ENCODE measurements at places on chromosomes 3 and 15.

GRCh38 chr3:38043486-38043885 is 4.5 kb downstream of the DLEC1 start:
- DNase-seq = no peak

- no peak for DNase-seq
Observed at GRCh38 chr3:158711886-158712285, 20.4 kb downstream of the RARRES1 start.

GRCh38 chr3:185733980-185734724 is 90.7 kb downstream of the IGF2BP2 start:
- peak; percentile 63 for DNase-seq

DNA sequence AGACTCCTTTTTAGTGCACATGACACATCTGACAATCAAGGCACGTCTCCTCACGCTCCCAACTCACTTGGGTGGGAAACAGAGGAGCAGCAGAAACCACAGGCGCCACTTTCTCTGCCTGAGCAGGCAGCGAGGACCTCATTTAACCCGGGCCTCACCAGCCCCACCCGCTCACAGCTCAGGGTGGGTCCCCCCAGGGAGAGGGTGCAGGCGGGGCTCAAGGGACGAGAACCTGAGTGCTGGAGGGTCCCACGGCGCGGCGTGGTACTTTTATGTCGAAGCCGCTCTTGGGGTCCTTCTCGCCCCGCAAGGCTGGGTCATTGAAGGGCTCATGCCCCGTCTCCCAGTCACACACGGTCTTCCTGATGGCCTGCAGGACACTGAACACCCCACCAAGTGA is 62.6 kb downstream of the CYFIP1 start:
- no peak for DNase-seq

DNA sequence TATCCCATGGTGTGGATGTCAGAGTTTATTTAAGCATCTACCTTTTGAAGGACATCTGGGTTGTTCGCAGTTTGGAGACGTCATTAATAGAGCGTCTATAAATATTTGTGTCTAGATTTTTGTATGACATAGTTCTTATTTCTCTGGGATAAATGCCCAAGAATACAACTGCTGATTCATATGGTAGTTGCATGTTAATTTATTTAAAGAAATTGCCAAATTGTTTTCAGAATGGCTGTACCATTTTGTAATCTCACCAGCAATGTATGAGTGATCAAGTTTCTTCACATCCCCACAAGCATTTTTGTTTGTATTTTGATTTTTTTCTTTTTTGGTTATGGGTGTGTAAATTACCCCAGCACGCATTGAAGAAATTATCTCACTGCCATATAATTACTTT is 656.9 kb downstream of the NTRK3 start:
- DNase-seq = no peak

- no peak for DNase-seq
Observed at GRCh38 chr3:124250053-124250452, 258.1 kb upstream of the ROPN1 start.

DNA sequence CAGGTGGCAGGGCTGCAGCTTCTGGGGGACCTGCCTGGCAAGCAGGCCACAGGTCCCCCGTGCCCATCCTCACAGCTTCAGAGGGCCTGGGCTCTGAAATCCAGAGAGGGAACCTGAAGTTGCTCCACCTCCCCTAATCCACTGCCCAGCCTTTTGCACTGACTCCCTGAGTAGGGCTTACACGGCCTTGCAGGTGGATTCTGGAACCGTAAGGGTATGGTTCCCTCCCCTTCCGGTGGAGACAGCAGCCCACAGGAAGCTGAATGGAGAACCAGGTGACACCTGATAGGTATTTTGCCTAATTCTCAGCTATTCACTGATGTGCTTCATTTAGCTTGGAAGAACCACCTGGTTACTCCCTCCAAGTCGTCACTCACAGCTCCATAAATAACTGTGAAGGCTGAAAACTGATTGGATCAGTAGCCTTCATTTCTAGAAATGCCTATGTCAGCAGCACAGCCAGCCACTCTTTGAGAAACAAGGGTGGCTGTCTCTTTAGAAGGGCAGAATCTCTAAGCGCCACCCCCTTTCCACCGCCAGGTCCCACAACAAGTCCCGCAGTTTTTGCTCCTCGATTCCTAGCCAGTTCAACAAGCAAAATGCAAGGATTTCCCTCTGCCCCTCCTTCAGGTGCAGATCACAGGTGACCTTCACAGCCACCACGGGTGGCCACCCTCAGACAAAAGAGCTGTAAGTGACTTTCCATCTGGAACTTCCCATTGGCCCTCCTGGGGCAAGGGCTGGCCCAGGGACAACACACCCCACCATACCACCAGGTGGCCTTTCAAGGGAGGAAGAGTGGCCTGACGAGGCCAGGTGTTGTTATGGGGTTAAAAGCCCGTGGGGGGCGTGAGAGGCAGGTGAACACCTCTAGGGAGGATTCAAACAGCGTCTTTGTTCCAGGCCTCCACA is 112.9 kb downstream of the SEC22A start:
- DNase-seq = no peak

GRCh38 chr3:17473761-17474160 is 268.7 kb downstream of the TBC1D5 start:
- DNase-seq = no peak

GRCh38 chr3:127115691-127116351 is 77.1 kb upstream of the PRR23E start:
- peak; percentile 50 for DNase-seq

DNA sequence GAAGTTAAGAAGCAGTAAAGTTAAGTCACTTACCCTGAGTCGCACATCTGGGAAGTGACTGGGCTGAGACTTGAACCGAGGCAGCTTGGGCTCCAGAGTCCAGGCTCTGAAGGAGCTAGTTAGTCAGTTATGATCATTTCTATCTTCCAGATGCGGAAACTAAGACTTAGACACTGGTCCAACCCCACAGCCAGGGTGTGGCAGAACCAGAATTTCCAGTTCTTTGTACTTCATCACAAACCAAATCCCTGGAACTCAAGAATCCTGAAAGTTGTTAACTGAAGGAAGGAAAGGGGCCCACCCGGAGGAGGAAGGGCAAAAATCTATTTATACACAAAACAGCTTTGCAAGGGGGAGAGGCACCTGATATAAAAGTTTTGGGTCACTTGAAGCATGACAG is 389.9 kb downstream of the SHQ1 start:
- DNase-seq = no peak

GRCh38 chr3:127658234-127658633 is 14.5 kb upstream of the ABTB1 start:
- DNase-seq = no peak

DNA sequence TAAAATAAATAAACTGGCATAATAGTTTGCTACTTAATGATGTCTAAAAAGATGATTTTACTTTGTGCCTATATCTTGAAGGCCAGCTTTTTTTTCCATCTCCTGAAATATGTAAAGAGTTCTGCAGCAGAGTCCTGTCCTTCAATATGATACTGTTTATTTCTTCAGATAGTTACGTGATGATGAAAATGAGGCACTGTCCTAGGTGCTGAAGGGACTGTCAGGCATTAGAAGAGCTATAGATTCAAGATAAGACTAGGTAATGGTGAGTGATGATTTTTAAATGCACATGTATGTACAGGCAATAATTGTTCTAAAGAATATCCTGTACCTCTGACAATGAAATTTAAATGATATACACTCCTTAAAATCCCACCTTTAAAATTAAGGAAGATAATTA is 326.9 kb upstream of the DNAJC19 start:
- DNase-seq = no peak

GRCh38 chr3:194315965-194316361 is 35.2 kb downstream of the CPN2 start:
- DNase-seq = no peak

- DNase-seq = no peak
Observed at GRCh38 chr15:77014132-77015081, 19.5 kb downstream of the PSTPIP1 start.

- DNase-seq = no peak
Observed at GRCh38 chr3:193991666-193992424, 144.1 kb upstream of the HES1 start.

DNA sequence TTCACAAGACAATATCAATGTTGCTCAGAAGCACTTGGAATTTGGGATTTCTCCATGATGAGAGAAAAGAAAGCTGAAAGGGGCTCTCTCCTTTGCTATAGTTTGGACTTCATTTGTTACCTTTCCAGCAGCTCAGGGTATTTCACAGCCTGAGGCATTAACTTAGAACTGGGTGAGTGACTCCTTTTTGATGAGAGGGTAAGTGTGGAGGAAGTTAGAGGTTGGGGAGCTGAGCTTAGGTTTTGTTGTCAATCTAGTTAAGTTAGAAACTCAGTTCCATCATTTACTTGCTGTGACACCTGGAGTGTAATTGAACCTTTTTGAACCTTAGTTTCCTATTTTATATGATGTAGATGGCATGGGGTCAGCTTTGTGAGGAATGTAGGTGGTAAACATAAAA is 359.1 kb downstream of the PDCD6IP start:
- DNase-seq = no peak

GRCh38 chr3:147191795-147192385 is 214.5 kb downstream of the ZIC4 start:
- DNase-seq = peak; percentile 64

DNA sequence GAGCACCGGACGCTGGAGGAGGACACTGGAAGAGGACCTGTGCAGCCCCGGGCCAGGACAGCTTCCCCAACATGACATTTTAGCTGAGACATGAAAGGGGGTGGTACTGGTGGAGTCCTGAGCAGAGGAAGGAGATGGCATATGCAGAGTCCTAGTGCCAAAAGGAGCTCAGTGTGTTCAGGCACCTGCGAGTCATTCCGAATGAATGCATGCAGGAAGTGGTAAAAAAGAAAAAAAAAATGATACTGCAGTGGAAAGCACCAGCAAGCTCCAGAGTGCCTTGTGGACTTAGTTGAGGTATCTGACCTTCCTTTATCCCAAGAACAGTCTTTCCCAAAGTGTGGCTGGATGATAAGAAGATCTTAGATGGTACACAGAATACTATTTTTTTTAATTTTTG is 6.6 kb upstream of the ZNF148 start:
- no peak for DNase-seq

DNA sequence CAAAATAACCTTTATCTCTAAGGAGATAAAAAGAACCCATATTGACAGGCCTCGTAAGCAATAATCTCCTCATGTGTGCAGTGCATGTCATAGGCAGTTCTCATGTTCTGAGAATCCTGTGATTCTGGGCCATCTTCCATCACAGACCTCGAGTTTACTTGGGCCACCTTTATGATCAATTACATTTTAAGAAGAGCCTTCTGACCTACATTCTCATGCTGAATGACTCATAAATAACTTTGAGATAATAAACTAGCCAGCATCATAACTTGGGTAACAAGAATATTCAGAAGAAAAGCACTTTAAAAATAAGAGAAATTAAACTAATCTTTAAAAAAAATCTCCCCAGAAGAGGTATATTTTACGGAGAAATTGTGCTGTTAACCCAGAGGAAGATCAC is 310.7 kb upstream of the ZNF717 start:
- DNase-seq = no peak

Data from HepG2 (cell line).